ENCODE measurements at places on chromosomes 13 and 19.

DNA sequence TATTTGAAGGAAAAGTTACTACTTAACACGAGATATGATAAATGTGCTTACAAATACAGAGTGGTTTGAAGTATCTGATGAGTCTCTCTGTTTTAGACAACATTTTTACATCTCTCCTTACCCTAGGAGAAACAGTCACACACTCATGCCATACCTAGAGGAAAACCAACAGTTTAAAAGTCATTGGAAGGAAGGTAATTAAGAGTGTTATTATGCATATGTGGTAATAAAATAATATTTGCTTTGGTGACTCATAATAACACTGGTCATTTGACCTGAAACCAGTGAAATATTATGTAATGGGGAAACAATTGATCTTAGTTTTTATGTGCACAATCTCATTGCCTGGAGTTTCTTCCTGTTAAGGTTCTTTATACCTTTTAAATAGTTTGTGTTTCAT lies 136.9 kb upstream of the SOX21 start:
- no peak for DNase-seq

DNA sequence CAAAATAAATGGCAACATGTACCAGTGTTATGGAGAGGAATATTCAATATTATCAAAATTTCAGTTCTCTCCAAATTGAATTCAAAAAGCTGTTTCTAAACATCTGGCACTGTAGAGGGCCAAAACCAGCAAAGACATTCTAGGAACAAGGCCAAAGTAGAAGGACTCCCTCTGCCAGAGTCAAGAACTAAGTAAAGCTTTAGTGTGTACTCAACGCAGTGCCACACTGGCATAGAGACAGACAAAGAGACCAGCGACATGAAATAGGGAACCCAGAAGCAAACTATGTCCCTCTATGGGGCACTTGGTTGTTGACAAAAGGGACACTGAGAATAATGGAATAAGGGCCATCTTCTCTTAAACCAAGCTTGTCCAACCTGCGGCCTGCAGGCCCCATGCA lies 15.6 kb downstream of the SCGB2B2 start:
- no peak for DNase-seq

- DNase-seq = no peak
Observed at GRCh38 chr19:29586401-29586800, 19.7 kb upstream of the POP4 start.

- DNase-seq = no peak
Observed at GRCh38 chr13:34627509-34628208, 314.4 kb upstream of the NBEA start.

DNA sequence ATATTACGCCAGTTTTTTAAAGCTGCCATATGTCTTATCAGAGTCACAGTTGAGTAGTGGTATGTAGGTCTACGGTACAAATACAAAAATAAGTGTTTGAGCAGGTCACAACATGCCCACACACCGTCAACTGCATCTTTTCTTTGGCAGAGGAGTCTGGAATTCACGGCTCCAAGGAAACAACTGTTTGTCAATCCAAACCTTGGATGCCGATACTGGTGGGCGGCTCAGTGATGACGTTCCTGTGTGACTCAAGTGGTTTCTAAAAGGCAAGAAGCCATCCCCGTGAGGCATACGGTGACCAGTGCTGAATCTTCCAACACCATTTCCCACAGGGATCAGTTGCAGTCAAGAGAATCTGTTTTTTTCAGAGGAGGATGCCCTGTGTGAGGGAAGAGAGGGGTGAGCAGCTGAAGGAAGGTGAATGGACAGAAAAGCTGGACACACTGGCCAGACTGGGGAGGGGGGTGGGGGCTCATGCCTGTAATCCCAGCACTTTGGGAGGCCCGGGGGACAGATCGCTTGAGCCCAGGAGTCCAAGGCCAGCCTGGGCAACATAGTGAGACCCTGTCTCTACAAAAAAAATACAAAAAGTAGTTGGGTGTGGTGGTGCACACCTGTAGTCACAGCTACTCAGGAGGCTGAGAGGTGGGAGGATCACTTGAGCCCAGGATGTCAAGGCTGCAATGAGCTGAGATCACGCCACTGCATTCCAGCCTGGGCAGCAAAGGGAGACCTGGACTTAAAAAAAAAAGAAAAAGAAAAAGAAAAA lies 22.8 kb upstream of the CEBPG start:
- DNase-seq = no peak

DNA sequence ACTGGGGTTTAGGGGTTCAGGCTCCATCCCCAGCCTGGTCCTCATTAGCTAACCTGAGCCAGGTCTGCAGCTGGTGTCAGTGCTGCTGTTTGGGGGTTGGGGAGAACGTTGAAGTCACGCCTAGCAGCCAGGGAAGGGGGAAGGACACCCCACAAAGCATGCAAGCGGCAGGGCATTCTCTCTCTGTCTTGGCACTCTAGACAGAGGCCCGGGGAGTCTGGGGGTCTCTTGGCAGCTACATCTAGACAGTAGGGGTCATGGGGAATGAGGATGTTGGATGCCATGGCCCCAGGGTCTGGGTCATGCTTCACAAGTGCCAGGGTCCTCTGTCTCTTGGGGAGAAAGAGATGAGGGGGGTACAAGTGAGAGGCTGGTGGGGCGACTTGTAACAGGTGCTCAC lies 2.6 kb downstream of the ERICH4 start:
- DNase-seq = no peak

DNA sequence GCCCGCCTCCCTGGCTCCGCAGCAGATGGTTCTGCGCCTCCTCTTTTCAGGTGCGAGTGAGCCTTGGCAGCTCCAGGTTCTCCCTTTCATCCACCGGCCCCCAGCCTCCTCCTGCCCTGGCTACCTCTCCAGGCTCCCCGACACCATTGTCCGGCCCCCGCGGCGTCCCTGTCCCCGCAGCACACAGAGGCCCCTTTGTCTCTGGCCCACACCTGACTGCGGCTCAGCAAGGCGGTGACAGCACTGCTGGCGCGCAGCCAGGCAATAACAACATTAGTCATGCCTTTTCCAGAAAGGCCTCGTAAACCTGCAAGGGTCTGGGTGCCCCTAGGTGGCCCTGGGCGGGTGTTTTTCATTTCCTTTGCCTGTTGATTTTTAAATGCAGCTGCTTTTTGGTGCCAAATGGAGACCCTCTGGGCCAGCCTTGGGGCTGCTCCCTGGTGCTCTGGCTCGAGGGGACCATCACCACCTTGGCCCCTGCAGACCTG lies 73.2 kb upstream of the MEDAG start:
- DNase-seq = peak; percentile 20

DNA sequence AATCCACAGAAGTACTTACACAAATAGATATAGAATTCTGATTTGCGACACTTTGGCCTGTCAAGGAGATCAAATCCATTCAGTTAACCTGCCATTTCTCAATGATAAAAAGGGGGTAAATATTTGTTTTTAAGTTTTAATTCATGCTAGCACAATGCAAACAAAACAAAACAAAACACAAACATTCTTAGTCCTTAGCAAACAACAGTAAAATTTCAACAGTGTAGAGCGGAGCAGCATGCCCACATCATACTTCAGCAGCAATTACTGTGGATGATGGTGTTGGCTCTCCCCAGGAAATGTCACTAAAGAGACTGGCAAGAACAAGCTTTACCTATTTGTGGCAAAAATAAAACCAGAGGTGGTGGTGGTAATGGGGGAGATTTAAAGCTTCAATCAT lies 625.2 kb upstream of the PCDH20 start:
- no peak for DNase-seq

GRCh38 chr19:17751912-17752273 lies 616 bp downstream of the FCHO1 start:
- no peak for DNase-seq

DNA sequence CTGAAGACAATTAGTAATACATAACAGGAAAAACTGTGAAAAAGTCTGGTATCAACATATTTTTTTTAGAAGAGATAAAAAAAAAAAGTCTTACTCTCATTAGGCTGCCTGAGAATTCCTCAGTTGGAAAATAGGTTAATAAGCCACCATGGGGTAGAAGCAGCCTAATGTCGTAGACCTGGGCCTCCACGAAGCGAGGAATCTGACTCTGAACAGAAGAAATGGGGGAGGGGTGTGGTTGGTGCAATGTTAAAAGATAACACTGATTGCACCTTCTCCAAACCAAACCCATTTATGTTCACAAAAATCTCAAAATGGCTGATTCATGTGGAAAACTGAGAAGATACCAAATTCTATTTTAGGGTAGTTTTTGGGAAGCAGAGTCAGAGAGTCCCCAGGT lies 62.4 kb downstream of the MPHOSPH8 start:
- DNase-seq = no peak

DNA sequence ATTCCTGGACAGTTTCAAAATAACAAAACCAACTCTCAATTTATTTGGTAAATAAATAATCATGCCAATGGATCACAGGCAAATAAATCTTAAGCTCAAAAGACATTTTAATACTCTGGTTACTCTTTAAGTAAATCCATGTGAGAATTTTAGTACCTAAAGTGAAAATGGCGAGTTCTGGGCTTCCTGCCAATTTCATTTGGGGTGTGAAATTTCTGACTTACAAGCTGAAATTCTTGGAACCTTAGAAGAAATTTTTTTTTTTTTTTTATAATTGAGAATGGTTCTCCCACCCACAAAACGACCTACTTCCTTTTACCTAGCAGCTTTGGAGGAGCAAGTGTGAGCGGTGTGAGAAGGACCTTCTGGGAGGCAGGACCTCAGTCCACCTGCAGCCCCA lies 354.5 kb upstream of the NBEA start:
- no peak for DNase-seq

GRCh38 chr13:95385798-95386197 lies 84.5 kb upstream of the ABCC4 start:
- DNase-seq = no peak

DNA sequence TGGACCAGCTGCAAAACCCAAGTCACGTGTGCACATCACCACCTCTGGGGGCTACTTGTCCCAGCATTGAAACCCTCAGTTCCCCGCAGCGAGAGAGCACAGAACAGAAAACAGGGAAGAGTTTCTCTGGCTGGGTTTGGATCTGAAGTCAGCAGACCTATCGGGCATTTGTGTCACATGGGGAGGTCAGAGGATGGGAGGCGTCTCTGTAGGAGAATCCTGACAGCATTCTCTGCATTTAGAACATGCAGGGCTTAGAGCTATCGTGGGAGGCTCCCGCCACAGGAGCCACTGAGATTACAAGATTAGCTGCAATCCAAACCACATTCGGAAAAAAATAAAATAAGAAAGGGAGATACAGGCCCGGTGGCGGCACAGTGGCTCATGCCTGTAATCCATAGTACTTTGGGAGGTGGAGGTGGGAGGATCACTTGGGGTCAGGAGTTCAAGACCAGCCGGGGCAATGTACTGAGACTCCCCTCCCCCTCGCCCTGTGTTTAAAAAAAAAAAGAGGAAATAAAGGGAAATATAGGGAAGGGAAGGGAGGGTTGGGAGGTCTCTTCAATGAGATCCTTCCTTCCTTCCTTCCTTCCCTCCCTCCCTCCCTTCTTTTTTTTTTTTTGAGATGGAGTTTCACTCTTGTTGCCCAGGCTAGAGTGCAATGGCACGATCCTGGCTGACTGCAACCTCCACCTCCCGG lies 2.9 kb upstream of the TLE6 start:
- DNase-seq = no peak

GRCh38 chr13:62292714-62293480 lies 877.2 kb upstream of the PCDH20 start:
- DNase-seq = no peak

GRCh38 chr13:30576528-30576927 lies 41.2 kb upstream of the USPL1 start:
- no peak for DNase-seq

GRCh38 chr13:28574617-28575142 lies 79.8 kb upstream of the FLT1 start:
- DNase-seq = no peak

- DNase-seq = no peak
Observed at GRCh38 chr19:48770266-48770665, 14.9 kb downstream of the FGF21 start.

DNA sequence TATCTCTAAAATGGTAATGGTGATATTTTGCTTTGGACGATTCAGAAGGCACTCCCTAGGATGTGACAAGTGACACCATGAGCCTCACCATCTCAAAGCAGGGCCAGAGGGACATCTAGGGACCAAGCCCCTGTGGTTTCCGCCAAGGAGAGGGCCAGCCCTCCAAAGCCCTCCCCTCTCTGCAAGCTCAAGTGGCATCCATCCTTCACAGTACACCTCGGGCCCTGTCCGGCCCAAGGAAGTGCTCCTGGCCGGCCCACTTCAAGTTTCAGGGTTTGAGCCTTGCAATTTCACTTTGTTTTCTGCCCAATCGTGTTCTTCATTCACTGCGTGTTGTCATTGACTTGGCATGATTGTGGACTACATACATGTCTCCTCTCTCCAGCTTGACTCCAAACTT lies 82.5 kb downstream of the TSHZ3 start:
- no peak for DNase-seq

DNA sequence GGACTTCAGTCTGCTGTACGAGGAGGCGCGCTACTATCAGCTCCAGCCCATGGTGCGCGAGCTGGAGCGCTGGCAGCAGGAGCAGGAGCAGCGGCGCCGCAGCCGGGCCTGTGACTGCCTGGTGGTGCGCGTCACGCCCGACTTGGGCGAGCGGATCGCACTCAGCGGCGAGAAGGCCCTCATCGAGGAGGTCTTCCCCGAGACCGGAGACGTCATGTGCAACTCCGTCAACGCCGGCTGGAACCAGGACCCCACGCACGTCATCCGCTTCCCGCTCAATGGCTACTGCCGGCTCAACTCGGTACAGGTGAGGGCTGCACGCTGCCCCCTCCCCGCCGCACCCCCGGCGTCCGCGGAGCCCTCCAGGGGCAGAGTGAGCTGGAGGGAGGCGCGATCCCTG lies 14.6 kb downstream of the KCTD15 start:
- no peak for DNase-seq

- no peak for DNase-seq
Observed at GRCh38 chr13:94716016-94716415, 3.7 kb upstream of the SOX21 start.

DNA sequence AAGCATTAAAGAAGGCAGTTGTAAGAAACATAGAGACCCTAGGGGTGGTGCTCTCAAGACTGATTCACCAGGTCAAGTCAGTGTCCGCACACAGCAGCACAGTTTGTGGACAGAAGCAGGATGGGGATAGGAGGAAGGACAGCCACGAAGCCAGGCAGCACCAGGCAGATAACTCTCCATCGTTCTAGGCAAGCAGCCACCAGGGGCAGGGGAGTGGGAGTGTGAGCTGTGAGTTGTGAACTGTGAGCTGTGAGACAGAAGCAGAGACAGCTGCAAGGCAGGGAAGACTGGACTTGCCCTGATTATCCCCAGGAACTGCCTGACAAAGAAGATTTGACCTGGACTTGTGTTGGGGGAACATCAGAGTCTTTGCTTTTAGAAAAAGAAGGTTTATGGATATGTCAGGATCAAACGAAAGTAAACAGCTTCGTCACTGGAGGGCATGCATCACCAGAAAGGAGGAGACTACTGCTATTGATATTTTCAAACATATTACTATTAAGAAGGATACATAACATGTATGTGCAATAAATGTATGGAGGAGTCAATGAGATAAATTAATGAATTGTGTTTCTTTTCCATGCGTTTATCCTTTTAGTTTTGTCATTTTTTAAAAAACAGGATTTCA lies 286.1 kb downstream of the IRS2 start:
- no peak for DNase-seq

DNA sequence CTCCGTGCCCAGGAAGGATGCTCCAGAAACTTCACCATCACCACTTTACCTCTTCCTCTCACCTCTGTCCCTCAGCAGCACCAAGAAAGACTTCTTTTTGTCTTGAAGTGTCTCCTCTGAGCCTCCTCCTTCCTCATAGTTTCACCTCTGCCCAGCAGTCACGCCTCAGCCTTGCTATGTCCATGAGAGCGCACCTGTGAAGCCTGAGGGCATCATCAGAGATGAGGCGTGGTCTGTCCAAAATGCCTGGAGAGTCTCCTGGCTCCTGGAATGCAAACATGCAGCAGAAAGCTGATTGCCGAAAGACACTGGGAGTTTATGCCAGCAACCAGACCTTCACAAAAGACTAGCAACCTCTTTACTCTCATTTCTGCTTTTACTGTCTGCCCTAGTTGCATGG lies 336.6 kb downstream of the TEX29 start:
- DNase-seq = no peak

Measured in NCI-H1930 (cell line).